ENCODE measurements at places on chromosomes 7 and 10.

GRCh38 chr10:86596266-86596665, 58.1 kb upstream of the OPN4 start:
- DNase-seq = no peak

GRCh38 chr7:148701414-148701813, 2.7 kb downstream of the CUL1 start:
- DNase-seq = no peak

GRCh38 chr10:30536578-30536977, 93.0 kb downstream of the LYZL2 start:
- DNase-seq = no peak

DNA sequence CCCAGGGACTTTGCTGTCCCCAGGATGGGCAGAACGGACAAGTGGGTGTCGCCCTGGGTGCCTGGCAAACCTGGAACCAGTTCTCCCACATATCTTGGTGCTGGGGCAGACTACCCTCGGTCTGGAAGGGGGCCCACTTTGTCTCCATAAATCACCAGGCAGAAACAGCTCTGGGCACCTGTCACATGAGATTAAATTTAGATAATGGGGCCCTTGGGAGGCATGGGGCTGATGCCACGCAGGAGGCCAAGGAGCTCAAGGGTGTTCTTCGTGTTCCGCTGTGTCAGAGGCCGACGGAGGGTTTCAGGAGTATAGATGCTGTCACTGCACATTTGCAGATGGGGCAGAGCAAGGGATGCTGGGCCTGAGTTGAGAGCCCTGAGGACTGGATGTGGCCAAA, 72.7 kb downstream of the TMEM130 start:
- DNase-seq = no peak

DNA sequence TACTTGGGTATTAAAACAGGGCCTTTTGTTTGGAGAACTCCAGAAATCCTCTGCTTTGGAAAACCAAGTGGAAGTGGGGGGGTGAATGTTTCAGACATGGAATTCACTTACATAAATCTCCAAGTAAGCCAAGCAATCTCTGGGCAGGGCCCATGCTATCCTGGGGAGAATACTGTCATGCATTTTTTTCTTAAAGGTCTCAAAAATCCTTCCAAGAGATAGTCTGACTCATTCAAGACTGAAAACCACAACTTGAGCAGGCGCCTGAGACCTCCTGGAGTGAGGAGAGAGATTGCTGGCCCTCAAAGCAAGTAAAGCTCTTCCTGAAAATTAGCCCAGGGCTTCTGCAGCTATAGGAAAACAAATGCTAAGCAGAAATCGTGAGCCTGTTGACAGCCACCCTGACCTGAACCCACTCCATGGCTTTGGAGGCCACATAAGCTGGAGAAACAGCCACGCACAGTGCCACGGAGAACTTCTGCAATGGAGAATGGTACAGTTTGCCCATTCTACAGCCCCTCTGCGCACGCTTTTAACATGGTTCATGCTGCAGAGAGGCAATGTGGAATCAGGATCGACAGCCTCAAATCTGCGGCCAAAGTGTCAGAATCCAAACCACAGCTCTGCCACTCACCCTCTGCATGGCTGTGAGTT, 203.1 kb upstream of the AUTS2 start:
- DNase-seq = no peak

- DNase-seq = no peak
These were observed 45.3 kb downstream of the ZNF777 start for GRCh38 chr7:149415391-149416071.

Measured in Panc1 (cell line).